ENCODE measurements at places on chromosomes 16 and 17.

DNA sequence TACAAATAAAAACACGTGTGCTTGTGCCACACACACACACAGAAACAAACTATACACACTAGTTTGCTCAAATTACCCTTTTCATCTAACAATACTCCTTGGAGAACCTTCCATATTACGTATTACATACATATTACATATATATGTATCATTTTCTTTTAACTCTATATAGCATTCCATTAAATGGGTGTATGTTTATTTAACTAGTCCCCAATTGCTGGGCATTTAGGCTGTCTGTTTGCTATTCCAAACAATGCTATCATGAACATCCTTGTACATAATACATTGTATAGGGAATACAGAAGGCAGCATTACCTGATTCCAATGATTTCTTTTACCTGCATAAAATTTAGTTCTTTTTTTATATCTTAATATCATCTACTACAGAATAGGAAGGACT lies 73.1 kb downstream of the SKAP1 start:
- DNase-seq, result no peak

- no peak for DNase-seq
Observed at GRCh38 chr17:68776451-68776850, 175.3 kb upstream of the FAM20A start.

DNA sequence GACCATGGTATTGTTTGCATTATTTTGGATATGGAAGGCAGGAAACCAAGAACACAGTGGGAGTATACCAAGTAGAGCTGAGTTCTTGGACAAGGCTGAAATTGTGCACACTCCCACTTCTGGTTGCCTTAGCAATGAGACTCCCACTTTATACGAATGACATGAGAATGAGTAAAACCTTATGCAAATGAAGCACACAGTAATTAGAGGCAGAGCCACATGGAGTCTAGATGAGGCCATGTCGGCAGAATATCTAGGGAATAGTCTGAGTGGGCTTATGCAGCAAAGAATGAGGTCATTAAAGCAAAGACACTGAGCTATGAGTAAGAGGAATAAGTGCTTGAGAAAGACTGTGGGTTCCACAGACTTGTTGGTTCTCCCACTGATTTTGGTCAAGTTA lies 178.7 kb downstream of the GRIN2A start:
- DNase-seq, result no peak

- DNase-seq, result peak; percentile 37
Observed at GRCh38 chr17:77783991-77784820, 174.3 kb upstream of the TNRC6C start.

- no peak for DNase-seq
Observed at GRCh38 chr16:73186752-73187601, 139.0 kb upstream of the ZFHX3 start.

DNA sequence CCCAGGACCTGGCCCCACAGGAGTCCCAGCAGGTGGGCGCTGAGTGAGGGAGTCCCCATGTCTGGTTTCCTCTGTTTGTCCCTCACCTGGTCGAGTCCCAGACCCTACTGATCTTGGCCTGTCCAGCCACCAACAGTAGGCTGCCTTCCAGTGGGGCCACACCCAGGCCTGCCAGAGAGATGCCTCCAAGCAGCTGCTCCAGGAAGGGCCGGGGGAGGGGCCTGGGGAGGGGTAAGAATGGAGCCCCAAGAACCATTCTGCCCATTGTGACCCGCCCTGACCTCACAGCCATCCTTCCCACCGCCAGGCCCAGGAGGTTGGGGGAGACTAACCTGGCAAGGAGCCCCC lies 736 bp downstream of the SPATA20 start:
- no peak for DNase-seq

GRCh38 chr17:80123791-80124190 lies 22.4 kb downstream of the GAA start:
- DNase-seq, result no peak

DNA sequence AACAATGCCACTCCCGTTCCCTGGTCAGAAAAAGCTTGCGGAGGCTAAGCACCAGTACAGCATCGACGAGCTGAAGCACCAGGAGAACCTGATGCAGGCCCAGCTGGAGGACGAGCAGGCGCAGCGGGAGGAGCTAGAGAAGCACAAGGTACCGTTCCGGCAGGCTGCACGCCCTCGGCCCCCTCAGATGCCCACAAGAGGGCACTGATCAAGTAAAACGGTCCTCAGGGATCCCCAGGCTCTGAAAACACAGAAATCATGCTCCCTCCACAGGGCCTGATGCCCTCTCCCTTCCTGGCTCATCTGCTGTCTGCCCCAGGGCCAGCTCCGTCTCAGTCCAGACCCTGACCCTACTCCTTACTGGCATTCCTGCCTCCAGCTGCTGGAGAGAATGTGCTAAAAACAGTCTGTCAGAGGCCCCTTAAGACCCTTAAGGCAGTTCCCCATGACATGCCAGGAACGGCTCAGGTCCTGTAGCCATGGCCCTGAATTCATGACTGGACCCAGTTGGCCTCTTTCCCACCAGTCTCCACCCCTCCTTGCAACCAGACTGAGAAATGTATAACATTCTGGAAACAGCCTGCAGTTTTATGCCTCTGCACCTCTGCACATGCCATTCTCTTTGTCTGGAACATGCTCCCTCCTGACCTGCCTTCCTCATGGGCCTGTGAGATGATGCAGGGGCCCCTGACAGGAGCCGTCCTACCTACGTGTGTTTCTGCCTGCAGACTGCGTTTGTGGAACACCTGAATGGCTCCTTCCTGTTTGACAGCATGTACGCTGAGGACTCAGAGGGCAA lies 21.8 kb downstream of the DRC3 start:
- DNase-seq, result peak; percentile 20

DNA sequence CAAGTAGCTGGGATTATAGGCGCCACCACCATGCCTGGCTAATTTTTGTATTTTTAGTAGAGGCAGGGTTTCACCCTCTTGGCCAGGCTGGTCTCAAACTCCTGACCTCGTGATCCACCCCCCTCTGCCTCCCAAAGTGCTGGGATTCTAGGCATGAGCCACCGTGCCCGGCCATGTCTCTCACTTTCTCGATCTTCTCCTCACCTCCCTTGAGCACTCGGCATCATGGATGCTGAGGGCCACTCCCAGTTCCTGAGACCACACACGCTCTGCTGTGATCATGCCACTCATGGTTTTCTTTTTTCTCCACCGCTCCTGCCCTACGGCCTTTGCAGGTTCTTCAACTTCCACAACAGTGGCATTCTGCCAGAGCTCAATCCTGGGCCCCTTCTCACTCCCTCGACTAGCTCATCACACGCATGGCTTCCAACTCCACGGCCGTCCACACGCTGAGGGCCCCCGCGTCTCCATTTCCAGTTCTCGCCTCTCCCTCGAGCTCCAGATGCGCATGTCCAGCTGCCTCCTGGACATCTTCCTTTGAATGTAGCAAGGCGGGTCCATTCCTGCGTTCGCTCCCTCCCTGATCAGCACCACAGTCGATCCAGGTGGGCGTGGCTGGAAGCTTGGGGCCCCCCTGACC lies 5.5 kb upstream of the NCBP3 start:
- DNase-seq, result no peak

DNA sequence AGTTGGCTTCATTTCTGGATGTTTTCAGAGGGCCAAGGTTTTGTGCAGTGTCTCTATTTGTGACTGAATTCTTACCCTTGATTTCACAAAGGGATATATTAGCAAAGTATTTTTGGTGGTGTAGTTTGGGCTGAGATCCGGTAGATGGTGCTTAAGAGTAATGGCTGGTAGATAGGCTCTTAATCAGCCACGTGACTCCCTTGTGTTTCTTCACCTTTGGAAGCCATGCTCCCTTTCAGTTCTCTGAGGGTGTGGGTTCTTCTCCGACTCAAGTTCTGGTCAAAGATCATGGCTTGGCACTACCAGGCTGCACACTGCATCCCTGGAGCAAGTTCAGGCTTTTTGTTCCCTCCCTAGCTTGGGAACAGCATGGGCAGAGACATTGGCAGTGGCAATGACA lies 887.3 kb downstream of the CDH8 start:
- DNase-seq, result no peak

DNA sequence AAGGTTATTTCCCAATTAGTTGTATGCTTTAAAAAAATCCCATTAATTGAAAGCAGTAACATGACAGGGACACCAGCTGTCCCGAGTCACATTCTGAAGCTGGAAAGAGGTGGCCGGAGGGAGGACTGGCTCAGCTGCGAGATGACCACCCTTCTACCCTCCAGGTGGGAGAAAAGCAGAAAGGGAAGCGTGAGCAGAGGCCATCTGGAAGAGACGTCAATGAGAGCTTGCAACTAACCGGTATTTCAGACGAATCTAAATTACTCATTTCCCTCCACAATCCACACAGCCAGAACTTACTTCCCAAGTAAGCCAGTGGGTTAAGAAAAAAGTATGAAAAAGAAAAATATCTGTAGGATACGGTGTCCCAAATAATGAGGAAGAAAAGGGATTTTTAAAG lies 28.5 kb upstream of the SLC38A8 start:
- DNase-seq, result no peak

DNA sequence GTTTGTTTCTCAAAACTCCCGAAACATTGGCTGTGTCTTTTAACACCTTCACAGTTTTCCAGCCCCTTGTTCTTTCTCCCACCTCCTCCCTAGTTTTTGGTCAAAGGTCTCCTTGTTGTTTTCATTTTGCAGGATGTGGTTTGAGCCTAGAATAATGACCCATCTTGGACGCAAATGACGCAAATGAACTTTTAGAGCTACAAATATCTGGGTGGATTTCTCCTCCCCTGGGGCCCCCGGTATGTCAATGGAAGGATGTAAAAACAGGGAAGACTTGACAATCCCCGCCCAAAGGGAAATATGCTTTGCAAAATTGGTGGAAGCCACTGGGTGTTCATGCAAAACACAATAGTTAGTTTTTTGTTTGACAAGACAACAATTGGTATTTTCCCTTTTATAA lies 236.0 kb upstream of the IRX3 start:
- no peak for DNase-seq

GRCh38 chr16:56793492-56793891 lies 63.6 kb downstream of the NUP93 start:
- DNase-seq, result no peak

DNA sequence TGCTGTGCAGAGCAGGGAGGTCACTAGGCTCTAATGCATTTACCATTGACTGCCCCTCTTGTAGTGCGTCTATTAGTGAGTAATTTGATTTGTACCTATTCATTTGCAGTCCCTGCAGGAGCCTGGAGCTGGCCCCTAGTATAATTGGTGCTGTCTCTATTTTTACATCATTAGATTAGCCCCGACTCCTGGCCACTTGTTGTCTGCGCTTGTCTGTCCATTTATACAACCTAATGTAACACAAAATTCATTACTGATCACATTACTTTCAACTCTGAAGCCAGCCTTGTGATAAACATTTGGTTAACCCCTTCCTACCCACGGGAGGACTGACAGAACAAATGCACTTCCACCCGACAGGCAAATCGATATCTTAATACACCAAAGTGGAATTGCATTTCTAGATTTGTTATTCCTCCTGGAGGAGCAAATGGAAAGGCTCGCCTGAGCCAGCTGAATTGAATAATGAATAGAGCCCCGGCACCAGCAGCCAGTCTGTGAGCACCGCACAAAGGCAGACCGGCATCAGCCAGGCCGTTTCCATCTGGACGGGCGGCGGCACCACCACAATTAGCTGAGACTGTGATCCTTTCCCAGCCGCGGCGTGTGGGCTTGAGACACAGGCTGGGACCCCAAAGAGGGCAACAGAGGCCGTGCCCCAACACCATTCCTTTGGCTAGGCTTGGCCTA lies 18.7 kb upstream of the TBX2 start:
- no peak for DNase-seq

- no peak for DNase-seq
Observed at GRCh38 chr16:58123896-58124600, 5.1 kb downstream of the CFAP20 start.

- DNase-seq, result no peak
Observed at GRCh38 chr16:73051226-73051625, 3.3 kb upstream of the ZFHX3 start.

- no peak for DNase-seq
Observed at GRCh38 chr17:12519956-12520594, 145.6 kb upstream of the MYOCD start.

DNA sequence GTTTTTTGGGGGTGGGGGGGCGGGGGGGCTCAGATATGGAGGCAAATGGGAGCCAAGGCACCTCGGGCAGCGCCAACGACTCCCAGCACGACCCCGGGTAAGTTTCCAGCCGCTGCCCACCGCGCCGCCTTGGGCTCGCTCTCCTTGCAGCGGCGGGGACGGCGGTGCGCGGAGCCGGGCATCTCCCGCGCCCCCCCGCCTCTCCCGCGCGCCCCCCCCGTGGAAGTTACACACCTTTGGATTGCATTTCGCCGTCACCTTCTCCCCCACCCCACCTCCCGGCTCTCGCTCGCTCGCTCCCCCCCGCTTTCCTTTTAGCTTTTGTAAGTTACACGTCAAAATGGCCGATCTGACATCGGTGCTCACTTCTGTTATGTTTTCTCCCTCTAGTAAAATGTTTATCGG lies 387 bp downstream of the MSI2 start:
- DNase-seq, result peak; percentile 31

- no peak for DNase-seq
Observed at GRCh38 chr17:45312477-45313420, 4.1 kb downstream of the MAP3K14 start.

- no peak for DNase-seq
Observed at GRCh38 chr16:78667675-78668074, 568.2 kb downstream of the WWOX start.

DNA sequence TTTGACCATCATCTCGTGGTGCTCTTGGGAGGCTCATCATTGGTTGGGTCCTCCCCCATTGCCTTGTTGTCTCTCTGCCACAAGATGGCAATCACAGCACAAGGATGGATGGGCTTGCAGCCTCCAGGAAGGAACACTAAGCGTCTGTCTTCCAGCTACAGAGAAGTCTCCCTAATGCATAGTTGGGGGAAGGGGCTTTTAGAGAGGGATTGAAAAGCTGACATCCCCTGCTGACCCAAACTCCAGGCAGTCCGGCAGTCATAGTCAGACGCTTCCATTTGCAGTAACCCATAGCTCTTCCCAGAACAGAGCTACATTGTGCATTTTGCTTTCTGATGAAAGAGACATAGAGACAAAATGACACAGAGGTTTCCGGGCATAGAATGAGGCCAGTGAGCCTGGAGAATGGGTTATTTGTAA lies 111.4 kb downstream of the UTP18 start:
- peak; percentile 36 for DNase-seq

DNA sequence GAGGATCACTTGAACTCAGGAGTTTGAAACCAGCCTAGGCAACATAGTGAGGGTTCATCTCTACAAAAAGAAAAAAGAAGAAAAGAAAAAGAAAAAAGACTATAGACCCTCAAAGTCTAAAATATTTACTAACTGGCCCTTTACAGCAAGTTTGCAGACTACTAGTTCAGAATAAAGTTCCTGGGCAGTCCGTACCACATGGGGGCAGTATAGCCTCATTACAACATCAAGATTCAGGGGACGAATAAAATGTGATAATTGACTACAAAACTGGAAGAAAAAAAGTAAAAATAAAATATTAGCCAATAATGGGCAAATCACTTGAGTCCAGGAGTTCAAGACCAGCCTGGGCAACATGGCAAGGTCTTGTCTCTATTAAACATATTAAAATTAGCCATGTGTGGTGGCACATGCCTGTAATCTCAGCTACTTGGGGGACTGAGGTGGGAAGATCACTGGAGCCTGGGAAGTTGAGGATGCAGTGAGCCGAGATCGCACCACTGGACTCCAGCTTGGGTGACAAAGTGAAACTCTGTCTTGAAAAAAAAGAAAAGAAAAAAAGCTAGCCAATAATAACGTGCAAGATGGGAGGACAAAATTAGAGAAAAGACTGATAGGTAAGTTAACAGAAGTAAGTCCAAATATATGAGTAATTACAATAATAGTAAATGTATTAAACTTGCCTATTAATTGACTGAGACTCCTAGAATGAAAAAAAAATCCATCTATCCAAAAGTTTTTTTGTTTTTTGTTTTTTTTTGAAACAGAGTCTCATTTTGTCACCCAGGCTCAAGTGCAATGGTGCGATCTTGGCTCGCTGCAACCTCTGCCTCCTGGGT lies 129.4 kb upstream of the SEC14L1 start:
- peak; percentile 67 for DNase-seq

Data from activated naive CD8-positive, alpha-beta T cell treated with anti-CD3 and anti-CD28 coated beads, Interleukin-2, amount 50 U/mL, for 24 hours (primary cell).